ENCODE measurements at places on chromosomes 6 and 20.

- no peak for DNase-seq
These were observed 14.9 kb upstream of the DDO start for GRCh38 chr6:110430236-110430635.

GRCh38 chr6:44664716-44665115 is 277.2 kb downstream of the CDC5L start:
- no peak for DNase-seq

DNA sequence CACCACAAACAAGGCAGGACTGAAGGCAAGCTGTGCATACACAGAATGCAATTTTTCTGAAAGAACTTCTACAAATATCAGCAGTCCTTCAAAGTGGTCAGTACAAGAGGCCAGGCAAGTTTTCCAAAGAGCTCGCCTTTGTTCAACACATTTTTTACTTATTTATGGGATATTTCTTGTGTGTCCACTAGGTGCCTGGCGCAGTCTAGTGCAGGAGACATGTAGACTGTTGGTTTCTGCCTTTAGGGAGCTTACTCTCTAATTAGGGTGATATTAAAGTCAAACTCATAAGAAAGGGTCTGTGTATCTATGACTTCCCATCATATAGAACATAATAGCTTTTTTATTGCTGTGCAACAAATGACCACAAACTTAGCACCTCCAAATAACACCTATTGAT is 21.2 kb upstream of the VEGFA start:
- DNase-seq = no peak

- DNase-seq = no peak
These were observed 63.4 kb downstream of the AHI1 start for GRCh38 chr6:135434095-135434494.

DNA sequence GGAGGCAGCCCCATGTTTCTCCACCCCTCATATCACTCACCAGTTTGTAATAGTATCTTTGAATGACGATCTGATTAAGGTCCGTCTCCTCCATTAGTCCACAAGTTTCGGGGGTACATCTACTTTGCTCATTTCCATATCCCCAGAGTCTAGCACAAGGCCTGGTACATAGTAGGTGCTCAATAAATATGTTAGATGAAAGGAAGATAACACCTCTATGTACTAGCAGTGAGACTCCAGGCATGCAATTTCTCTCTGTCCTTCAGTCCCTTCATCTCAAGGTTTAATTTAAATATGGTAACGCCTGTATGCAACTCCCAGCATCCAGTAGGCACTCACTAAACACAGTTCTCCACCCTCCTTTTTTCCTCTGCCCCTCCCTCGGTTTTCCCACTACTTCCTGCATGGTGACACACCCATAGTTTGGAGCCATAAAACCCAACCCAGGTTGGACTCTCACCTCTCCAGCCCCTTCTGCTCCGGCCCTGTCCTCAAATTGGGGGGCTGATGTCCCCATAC is 461 bp upstream of the HNF4A start:
- no peak for DNase-seq

DNA sequence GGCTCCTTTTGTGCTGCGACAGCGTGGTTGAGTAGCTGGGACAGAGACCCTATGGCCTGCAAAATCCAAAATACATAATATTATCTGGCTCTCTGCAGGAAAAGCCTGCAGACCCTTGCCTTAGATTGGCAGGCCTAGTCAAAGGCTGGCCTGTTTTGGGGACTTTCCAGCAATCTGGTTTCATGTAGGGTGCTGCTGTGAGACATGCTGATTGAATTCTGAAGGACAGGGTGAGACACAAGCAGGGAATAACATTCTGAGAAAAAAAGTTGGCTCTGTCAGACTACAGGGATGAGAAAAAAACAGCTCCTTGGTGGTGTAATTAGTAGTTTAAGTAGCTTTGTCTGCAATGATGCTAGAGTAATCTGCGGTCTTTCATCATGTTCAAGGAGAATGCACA is 402.7 kb upstream of the AGPAT4 start:
- DNase-seq = no peak

- no peak for DNase-seq
These were observed 175.5 kb downstream of the ATXN1 start for GRCh38 chr6:16585805-16586204.

- no peak for DNase-seq
These were observed 125.0 kb downstream of the C6orf118 start for GRCh38 chr6:165184192-165184979.

GRCh38 chr20:61555566-61555965 is 303.5 kb downstream of the CDH4 start:
- DNase-seq = no peak

- no peak for DNase-seq
These were observed 272.1 kb upstream of the EYS start for GRCh38 chr6:65979120-65979519.

DNA sequence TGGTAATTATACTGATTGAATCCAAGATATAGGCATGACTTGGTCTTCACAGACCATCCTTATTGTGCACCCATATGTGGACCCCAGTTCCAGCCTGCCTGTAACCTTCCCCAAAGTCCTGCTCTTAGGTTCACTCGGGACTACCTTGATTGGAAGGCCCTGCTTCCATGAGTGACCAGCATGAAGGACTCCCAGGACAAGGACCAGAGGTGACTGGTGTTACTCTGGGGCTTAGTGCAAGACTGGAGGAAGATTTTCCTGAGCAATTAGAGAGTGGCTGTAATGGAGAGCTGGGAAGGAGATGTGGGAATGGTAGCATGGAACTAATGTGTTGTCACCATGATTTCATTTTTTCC is 15.1 kb downstream of the BRD2 start:
- no peak for DNase-seq

- no peak for DNase-seq
These were observed 257.8 kb downstream of the GMDS start for GRCh38 chr6:1987640-1988039.

DNA sequence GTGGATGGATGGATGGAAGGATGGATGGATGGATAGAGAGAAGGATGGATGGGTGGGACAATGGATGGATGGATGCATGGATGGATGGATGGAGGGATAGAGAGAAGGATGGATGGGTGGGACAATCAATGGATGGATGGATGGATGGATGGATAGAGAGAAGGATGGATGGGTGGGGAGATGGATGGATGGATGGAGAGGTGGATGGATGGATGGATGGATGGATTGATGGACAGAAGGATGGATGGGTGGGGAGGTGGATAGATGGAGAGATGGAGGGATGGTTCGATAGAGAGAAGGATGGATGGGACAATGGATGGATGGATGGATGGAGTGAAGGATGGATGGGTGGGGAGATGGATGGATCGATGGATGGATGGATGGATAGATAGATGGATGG is 6.4 kb downstream of the EEF1A2 start:
- no peak for DNase-seq

Data from stimulated activated CD8-positive, alpha-beta memory T cell treated with anti-CD3 and anti-CD28 coated beads, Interleukin-15, amount 100 ng/mL, for 48 hours (primary cell).